ENCODE measurements at places on chromosomes 4 and X.
A peak's percentile ranks its signal among the peaks of the same experiment; 100 is the strongest.

- DNase-seq, result no peak
Measured at GRCh38 chrX:54452920-54453319, 12.7 kb downstream of the TSR2 start.

GRCh38 chr4:182238355-182238931 lies 4.8 kb upstream of the TENM3 start:
- DNase-seq, result no peak

GRCh38 chrX:9317176-9317575 lies 147.7 kb upstream of the TBL1X start:
- DNase-seq, result no peak

GRCh38 chrX:101655534-101655933 lies 4.1 kb downstream of the ARMCX2 start:
- DNase-seq, result no peak

DNA sequence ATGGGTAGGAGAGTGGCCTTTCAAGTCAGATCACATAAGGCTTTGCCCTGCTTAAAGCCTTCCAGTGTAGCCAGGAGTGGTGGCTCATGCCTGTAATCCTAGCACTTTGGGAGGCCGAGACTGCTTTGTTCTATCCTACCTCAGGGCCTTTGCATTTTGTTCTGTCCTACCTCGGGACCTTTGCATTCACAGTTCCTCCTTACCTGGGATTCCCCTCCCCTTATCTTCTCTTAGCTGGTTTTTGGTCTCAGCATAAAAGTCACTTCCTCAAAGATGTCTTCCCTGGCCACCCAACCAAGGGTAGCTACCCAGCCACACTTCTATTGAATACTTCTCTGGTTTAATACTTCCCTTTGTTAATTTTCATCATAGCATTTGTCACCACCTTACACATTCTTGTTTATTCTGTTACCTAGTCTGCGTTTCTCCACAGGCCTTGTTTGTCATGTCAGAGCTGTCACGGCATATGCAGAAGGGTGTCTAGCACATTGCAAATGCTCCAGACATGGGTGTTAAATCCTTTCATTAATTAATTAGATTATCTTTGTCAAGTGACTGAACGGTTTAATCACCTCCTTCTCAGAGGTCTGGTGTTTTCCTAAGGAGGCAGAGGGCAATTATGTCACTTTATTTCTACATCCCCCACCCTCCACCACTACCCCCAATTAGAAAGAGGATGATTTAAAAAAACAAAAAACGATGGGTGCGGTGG lies 11.3 kb upstream of the SETD7 start:
- no peak for DNase-seq

DNA sequence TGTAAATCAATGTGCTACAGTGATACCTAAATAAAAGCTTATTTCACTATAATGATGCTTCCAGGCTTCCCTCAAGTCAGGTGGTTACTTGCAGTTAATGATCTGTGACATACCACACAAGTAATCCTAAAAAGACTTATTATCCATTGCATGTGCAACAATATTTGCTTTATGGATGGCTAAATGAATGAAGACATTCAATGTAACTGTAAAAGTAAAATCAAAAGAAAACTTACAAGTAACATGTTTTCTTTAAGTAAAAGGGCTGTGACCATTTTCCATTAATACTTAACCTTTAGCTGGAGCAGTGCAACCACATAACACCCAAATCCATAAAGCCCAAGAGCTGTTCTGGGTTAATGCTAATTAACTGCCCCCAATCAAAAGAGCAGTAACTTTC lies 42.6 kb downstream of the RAB28 start:
- no peak for DNase-seq

- no peak for DNase-seq
Measured at GRCh38 chr4:152369203-152369901, 166.5 kb downstream of the FBXW7 start.

DNA sequence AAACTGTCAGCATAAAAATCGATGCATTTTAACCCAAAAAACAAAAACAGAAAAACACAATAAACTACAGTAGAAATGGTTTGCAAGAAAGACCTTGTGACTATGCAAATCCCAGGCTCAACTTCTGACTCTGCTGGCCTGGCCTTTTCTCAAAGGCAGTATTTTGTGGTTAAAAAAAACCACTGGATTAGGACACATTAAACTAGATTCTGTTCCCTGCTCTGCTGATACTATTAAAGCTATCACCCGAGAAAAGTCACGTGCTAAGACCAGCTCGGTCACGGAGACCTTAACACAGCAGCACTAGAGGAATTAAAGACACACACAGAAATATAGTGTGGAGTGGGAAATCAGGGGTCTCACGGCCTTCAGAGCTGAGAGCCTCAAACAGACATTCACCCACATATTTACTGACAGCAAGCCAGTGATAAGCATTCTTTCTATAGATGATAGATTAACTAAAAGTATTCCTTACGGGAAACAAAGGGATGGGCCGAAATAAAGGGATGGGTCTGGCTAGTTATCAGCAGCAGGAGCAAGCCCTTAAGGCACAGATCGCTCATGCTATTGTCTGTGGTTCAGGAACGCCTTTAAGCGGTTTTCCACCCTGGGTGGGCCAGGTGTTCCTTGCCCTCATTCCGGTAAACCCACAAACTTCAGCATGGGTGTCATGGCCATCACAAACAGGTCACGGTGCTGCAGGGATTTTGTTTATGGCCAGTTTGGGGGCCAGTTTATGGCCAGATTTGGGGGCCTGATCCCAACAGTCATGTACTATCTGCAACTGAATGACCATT lies 16.1 kb downstream of the CBR4 start:
- DNase-seq, result no peak

DNA sequence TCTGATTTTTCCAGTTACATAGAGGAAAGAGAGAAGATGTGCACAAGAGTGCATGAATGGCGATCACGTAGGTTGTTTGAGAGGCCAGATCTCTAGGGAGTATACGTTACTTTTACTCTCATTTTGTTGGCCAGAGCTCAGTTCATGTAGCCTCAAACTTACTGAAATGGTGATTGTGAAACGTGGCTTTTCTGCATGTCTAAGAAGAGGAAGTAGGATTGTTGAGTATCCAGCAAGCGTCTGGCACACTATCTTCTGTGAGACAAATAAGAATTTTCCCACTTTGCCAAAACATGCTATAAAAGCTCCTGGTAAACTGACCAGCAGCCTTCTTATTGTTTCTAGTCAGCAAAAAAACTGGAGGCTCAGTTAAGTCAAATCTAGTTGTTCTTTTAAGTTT lies 264.5 kb upstream of the EMCN start:
- DNase-seq, result no peak

DNA sequence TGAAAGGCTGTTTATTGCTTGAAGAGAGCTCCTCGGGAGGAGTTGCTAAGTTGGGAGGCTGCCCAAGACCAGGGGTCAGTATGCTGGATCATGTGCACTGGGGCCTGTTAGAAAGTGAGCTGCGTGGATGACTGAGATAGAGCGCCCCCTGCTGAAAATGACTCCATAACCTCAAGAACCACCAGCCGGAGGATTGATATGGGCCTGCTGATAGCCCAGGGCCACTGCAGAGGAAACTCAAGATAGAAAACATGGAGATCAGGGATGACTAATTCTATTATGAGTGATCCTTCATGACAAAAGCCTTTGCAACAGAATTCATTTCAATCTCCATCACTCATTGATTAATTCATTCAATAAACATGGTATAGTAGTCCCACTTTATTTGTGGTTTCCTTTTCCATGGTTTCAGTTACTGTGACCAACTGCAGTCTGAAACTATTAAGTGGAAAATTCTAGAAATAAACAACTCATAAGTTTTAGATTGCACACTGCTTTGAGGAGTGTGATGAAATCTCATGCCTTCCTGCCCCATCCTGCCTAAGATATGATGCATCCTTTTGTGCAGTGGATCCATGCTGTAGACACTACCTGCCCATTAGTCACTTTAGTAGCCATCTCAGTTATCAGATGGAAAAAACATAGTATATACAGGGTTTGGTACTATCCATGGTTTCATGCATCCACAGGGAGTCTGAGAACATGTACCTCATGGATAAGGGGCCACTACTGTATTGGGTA lies 126.7 kb upstream of the MBNL3 start:
- no peak for DNase-seq

GRCh38 chr4:6180841-6181631 lies 19.3 kb downstream of the JAKMIP1 start:
- DNase-seq, result no peak

DNA sequence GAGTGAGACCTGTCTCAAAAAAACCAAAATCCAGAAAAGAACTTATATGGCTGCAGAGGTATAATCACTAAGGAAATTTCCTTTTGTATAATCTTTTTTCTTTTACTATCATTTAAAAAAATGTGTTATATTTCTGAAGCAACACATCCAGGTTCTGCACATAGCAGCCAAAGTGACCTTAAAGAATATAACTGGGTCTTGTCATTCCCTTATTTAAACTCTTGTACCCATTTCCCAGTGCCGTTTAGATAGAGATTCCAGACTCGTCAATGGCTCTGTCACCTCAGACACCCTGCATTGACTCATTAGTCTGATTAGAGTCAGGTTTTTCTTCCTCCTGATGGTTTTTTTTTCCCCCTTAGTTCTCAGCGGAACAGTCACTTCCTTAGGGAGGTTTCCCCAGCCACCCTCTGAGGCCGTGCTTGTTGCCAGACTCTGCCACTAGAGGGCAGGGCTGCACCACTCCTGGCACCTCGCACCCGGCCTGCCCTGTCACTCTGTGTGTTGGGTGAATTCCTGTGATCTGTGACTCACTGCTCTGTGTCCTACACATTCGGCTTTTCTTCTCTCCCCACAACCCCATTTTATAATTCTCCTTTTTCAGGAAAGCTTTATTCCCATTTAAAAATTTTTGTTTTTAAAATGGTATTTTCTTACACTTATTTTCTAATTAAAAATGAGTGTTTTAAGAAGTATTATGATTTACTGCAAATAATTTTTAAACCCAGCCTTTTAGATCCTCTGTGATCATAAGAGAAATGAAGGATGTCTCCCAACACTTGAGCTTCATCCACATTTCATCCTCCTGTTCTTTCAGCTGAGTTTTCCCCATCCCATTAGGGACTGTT lies 32.1 kb downstream of the HTT start:
- peak; percentile 89 for DNase-seq

DNA sequence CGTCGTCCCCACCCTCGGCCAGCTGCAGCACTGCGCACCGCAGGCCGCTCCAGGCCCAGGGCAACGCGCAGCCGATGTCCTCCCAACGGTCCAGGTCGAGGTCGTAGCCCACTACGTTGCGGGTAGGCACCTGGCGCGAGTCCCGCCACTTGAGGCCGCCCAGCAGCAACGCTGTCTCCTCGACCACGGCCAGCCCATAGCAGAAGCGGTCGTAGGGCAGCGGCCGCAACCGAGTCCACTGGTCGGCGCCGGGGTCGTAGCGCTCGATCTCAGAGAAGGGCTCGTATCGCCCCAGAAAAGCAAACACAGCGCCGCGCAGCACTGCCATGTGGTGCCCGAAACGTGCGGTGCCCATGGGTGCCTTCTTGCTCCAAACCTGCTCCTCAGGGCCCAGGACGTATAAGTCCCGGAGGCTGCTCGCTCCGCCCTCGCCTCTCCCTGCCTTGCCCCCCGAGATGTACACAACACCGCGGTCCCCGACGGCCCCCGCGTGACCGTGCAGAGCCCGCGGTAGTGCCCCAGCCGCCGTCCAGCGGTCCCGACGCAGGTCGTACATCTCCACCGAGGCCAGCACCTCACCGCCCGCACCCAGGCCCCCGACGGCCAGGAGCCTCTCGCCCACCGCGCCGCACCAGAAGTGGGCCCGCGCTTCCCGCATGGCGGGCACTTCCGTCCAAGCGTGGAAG lies 2.1 kb downstream of the KLHL34 start:
- DNase-seq, result no peak

Measured in HuH-7.5 (cell line).